ENCODE measurements at places on chromosomes 5 and 9. TPM values are rescaled to one million over a fixed set of nuclear protein-coding genes. Genes with fewer than 3 reads are reported as not detected.

The ECM2 gene
- 23.3 TPM for total RNA-seq

The WDR38 gene
- not detected for total RNA-seq

DNA sequence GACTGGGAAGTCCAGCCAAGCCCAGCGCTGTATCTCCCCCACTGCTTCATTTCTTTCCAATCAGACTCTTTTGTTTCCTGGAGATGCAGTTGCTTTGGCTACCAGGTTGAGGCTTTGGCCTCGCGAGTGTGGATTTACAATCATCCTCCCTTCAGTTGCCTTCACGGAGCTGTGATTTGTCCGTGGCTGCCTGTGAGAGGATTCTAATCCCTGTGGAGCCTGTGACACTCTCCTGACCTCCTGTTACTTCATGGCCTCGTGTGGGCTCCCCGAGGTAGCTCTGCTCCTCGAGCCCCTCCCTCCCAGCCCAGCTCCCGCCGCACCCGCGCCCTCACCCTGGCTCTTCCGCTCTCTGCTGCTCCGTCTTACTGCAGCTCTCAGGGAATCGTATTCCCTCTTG lies 107.2 kb upstream of the STC2 start:
- DNase-seq = peak; percentile 42

GRCh38 chr5:74199436-74200210 lies 440.9 kb downstream of the ENC1 start:
- peak; percentile 69 for DNase-seq

DNA sequence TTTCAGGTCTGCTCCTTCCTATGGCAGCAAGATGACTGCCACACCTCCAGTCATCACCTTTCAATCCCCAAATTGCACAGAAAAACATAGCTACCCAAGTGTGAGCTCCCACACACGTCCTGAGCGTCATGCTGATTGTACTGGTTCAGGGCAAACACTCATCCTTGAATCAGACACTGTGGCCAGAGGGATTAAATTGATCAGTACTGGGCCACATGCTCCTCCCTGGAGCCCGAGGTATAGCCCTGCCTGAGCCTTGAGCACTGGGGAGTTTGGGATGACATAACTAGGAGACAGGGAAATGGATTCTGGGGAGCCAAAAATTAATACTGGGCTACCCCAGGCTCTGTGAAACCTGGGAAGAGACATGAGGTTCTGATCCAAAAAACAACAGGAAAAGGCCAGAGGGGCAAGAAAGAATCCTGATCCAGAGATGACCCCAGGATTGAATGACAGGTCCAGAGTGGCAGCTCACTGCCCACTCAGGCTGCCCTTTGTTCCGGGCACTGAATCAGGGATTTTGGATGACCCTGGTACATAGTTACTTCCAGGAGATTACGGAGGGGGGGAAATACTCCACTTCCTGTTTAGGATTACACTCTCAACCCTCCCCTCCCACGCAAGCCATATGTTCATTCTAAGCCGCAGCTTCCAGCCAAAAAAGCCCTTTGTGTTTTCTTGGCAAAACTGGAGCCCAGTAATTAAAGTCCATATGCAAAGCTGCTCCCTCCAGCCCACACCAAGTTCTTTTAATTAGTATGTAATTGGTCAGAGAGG lies 141.6 kb upstream of the SPRY4 start:
- DNase-seq = peak; percentile 28

DNA sequence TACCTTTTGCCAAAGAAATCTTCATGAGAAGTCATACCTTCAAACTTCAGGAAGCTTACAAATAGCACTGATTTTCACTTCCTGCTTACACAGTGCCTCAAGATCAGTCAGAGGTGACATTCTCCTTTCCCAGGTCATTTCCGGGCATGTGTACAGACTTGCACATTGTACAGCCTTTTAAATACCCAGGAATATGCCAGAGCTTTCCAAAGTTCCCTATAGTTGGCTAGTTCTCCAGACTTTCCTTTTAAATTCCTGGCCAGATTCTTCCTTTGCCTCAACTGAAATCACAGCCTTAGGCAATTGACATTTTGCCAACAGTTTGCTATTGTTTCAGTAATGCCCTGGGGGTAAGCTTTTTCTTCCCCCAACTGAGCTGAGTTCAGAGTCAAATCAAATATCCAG lies 47.2 kb downstream of the RFX3 start:
- DNase-seq = peak; percentile 82

DNA sequence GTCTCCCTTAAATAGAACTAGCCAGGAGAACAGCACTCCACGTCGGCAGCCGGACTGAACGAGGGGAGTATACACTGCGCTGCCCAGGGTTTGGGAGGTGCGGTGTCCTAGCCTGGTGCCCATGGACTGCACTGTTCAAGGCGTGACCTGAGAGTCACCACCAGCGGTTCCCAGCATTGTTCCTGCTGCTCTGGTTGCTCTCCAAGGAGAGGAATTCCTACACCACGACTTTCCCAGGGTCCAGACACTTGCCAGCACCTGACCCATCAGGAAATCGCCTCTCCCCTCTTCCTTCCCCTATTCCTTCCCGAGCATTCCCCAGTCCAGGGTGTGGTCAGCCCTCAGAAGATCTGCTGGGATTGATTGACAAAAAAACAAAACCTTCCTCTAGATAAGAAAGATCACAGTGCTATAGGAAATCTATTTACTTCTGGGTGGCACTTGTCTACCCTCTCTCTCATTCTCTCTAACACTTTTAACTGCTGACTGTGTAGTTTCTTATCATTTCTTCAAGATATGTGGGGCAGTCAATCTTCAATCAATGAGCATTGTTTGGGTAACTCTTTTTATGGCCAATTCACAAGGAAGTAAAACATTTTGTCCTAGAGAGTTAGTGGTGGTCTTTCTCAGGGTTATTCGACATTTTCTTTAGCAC lies 297.8 kb upstream of the ACTBL2 start:
- DNase-seq = no peak

DNA sequence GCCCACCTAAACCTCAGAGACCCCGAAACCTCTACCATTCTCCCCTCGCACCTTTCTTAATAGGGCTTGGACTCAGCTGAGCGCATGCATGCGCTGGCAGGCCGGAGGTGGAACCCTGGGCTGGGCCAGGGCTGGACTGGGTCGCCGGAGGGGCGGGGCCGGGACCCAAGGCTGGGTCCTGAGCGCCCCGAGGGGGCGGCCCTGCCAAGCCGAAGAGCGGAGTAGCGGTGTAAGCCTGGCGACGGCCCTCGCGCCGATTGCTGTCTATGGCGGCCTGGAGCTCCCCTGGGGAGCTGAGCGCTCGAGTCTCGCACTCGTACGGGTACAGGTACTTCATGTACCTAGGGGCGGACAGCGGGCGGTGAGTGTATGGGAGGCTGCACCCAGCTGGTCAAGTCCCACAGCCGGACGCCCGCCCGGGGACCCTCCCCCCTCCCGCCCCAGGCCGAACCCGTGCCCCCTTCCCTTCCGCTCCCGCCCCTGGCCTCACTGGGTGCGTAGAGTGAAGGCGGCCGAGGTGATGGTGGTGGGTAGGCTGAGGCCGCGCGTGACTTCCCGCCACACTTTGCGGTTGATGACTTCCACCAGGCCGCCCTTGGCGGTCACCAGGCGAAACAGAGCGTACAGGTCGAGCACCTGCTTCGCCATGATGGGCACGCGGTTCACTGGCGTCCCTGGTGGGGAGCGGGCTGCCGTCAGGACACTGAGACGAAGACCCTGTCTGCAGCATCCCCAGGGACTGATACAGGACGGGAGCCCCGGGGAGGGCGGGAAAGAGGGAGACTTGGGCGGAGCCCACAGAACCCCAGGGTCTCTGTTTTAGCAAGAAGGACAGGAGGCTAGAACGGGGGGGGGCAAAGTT lies 3.3 kb upstream of the DCTN3 start:
- no peak for DNase-seq

GRCh38 chr9:69060766-69061165 lies 25.2 kb downstream of the FXN start:
- DNase-seq = no peak

GRCh38 chr5:142053426-142054151 lies 40.8 kb upstream of the GNPDA1 start:
- DNase-seq = peak; percentile 69

DNA sequence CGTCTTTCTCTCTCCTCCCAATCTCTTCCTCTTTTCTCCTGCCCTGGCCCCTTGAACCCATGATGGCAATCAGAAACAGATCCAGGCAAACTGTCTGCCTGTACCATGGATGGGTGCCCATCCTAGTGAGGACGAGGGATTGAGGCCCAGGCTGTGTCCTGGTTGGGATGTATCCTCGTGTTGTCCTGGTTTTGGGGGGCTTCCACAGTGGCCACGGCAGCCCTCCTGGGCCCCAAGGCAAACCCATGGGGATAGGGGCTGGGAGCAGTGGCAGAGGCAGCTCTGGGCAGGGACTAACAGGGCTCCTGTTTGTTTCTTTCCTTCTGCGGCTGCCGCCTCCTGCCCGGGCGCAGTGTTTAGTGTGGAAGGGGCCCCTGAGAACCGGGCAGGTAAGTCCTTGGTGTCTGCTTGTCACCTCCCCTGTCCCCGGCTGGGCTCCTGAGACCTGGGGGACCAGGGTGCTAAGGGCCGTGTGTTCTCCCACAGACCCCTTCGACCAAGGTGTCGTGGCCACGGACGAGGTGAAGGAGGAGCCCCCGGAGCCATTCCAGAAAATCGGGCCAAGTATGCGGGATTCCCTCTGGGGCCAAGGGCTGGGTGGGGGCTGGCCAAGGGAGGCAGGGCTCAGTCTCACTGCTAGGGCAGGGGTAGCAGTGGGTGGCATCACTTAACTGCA lies 70.0 kb downstream of the AMBP start:
- no peak for DNase-seq
